ENCODE measurements at places on chromosomes 5 and 9.

- no peak for DNase-seq
Measured at GRCh38 chr5:137731176-137731575, 4.7 kb downstream of the KLHL3 start.

DNA sequence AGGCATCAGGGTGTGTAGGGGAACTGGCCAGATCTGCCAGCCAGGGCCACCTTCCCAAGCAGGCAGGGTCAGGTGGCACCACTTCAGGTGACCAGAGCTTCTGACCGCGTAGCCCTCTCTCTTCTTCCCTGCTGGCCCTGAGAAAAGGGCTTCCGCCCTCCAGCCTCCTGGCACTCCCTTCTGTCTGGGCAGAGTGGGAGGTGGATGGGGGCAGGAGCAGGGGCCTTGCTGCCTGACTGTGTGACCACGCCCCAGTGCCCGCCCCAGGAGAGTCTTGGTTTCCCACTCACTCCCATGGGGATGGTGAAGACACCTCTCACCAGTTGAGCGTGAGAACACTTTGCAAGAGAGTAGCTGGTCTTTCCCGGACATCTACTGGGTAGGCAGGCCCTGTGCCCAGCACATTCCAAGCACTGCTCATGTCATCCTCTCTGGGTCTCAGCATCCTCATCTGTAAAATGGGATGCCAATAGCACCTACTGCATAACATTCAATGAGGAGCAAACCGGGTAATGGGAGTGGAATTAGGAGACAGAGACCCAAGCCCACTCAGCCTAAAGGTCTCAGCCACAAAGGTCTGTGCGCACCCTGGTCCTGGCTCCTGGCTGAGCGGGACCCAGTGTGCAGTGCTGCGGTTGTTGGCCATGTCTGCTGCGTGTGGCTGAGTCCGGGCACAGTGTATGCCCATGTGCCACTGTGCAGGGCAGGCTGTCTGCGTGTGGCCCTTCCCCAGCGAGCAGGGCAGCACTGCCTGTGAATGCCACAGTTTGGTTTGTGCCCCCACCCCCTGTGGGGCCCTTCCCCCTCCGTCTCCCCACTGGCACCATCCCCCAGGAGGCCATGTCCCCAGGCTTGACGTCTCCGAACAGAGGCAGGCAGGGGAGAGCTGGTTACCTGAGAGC lies 179.1 kb upstream of the IER5L start:
- no peak for DNase-seq

- no peak for DNase-seq
Measured at GRCh38 chr9:97140566-97140965, 101.6 kb upstream of the CTSV start.

DNA sequence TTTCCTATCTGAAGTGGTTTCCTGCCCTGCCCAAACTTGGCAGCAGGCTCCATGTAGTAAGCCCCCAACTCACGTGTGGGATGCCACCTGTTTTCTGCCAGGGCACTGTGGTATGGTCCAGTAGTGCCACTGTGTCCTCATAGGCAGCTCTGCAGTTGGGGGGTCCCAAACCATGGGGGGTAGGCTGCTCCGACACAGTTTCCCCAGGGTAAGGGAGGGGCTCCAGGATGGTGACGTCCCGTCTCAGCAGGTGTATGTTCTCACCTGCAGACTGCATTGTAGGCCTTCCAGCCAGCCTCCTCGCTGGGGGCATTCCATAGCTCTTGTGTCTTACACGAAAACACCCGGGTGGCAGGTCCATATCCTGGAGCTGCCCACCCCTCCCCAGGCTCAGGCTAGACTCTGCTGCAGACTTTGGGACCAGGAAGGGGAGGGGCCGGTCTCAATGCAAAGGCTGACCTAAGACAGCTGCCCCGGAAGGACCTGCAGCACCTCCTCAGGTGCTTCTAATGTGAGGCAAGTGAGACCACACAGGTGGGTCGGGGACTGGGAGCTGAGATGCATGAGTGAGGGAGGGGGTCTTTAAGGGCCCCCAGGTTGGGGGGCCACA lies 330.5 kb upstream of the IRX4 start:
- no peak for DNase-seq

DNA sequence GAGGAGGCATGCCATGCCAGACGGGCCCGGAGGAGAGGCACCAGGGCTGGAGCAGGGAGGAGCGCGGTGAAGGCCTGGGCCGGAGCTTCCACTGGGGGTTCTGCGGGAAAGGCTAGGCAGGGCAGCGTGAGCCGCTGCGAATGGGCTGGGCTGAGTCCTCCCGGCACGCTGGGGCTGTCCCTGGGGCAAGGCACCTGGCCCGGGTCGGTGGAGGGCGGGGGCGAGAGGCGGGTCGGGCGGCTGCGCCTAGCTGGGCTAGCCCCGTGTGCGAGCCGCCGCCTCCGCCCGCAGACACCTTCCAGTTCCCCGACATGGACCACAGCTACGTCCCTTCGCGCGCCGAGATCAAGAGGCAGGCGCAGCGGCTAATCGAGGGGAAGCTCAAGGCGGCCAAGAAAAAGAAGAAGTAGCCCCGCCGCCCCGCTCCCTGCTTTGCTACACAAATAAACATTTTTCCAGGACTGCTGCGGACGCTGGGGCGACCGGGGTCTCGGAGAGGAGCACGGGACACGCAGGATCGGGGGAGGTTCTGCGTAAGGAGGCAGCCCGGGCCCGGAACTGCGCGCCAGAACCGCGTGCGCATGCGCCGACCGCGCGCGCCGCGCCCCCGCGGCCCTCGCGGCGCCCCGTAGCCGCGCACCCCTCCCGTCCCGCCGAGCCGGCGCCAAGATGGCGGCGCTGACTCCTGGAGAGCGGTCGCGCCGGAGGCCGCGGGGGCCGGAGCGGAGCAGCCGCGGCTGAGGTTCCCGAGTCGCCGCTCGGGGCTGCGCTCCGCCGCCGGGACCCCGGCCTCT lies at the start of gene RABL6:
TSS of gene RABL6 (plus strand) at position 668 of the 794 bp plus-strand sequence. CDS start 249 bp downstream, outside the sequence.
- DNase-seq = peak; percentile 59

GRCh38 chr5:170619869-170620268 lies 116.0 kb downstream of the KCNIP1 start:
- DNase-seq = no peak

GRCh38 chr9:132976571-132976970 lies 1.9 kb upstream of the GFI1B start:
- no peak for DNase-seq

GRCh38 chr5:88930335-88930734 lies 47.4 kb upstream of the MEF2C start:
- no peak for DNase-seq
